ENCODE measurements at places on chromosomes 2 and 18. TPM values are rescaled to one million over a fixed set of nuclear protein-coding genes. Genes with fewer than 3 reads are reported as not detected.
A peak's percentile ranks its signal among the peaks of the same experiment; 100 is the strongest.

DNA sequence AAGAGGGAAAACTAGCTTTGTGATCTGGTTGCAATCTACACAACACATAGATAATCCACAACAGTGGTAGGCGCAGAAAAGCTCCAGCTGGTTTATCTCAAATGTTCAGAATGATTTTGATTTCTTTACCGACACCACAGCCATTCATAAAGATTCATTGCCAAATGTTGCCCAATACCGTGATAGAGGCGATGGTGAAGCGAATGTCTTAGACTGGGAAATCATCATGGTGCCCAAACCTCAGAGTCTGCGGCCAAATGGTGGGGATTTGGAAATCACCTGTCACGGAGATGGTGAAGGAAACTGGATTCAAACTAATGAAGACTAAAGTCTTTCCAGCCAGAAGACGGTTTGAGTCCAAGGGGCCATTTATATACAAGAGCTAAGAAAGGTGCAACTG is 48.5 kb upstream of the CCDC150 start:
- DNase-seq: no peak

DNA sequence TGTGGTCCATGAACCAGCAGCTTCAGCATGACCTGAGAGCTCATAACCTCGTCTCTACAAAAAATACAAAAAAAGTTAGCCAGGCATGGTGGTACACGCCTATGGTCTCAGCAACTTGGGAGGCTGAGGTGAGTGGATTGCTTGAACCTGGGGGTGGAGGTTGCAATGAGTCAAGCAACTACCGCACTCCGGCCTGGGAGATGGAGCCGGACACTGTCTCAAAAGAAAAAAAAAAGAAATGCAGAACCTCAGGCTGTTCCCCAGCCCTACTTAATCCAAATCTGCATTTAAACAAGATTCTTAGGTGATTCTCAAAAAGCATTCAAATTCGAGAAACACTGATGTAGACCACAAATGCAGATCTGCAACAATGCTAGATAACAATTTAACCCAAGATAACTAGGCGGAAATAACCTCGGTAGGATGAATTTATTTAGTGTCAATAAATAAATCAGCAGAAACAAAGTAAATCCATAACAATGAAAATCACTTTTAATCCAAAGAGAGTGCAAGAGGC is 203.5 kb downstream of the SP3 start:
- DNase-seq: no peak

DNA sequence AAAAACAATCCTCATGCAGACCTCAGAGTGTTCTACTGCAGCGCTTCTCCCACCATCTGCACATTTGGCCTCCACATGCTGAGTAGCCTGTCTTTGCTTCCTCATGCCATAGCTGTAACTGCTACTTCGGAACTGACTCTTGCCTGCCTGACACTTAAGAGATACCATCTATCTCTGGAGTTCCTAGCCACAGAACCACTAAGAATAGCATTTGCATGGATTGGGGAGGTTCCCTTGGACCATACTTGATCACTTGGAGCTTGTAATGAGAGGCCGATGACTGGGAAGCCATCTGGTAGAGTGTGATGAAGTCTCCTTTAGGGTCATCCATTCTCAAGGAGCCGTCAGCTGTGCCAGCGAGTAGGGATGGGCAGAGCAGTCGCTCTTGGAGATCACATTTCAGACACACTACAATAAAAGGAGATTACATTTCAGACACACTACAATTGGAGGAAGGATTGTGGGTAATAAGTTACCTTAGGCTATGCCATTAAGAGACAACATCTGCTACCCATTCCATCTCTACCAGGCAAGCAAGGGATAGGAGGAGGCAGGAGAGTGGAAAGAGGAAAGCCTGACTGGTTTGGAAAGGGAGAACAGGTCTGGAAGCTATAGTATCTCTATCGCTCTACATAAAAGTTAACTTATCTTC is 21.8 kb downstream of the DOK1 start:
- no peak for DNase-seq

GRCh38 chr2:99481941-99482340 is 7.9 kb downstream of the REV1 start:
- DNase-seq: peak; percentile 28

The CCT4 gene
- 429 TPM for total RNA-seq

The CAPN14 gene
- 0.17 TPM for total RNA-seq

The SERPINB5 gene
- 0.07 TPM for total RNA-seq

The C2orf15 gene
- total RNA-seq: 5.7 TPM

The MATN3 gene
- 3.6 TPM for total RNA-seq
